Placental epithelial cell (primary cell): ENCODE measurements at places on chromosomes 6 and 20. TPM values are rescaled to one million over a fixed set of nuclear protein-coding genes. Genes with fewer than 3 reads are reported as not detected.

The OTOR gene
- total RNA-seq: not detected in 2 replicates

The TSPO2 gene
- not detected in 2 replicates for total RNA-seq

The FAM83C gene
- total RNA-seq: under 0.01 and 0.33 TPM in 2 replicates

The TRPC4AP gene
- total RNA-seq: 85.6 and 90.9 TPM in 2 replicates

The TRIM31 gene
- total RNA-seq: under 0.01 and 0.11 TPM in 2 replicates

The RPS18 gene
- total RNA-seq: 1,662 and 2,917 TPM in 2 replicates

The GATA5 gene
- total RNA-seq: not detected in 2 replicates

The PRELID3B gene
- 36.9 and 50.6 TPM in 2 replicates for total RNA-seq

The MAK gene
- under 0.01 TPM in 1 of 2 replicates, not detected in the other for total RNA-seq

The HAO1 gene
- not detected in 2 replicates for total RNA-seq

The CLVS2 gene
- total RNA-seq: 0.54 and 1.6 TPM in 2 replicates
